ENCODE measurements at places on chromosomes 12 and 14.

- DNase-seq: no peak
These were observed 517.8 kb downstream of the C12orf50 start for GRCh38 chr12:87511371-87511770.

- DNase-seq: peak; percentile 32
These were observed 46.3 kb downstream of the NTS start for GRCh38 chr12:85920324-85920947.

DNA sequence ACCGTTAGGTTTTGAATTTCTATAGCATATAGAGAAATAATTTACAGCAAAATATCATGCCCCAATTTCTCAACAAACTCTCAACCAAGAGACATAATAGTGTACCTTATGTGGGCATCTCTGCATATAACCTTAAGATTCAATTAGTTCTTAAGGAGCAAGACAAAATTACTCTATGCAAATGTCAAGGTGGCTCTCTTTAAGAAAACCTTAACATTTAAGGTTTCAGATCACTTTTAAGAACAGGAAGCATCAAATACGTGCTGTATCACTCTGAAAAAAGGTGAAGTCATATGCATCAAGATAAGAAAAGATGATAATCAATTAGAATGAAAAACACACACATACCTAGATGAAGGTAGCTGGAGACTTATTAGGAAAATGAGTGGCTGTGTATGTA is 728.0 kb downstream of the FLRT2 start:
- no peak for DNase-seq

DNA sequence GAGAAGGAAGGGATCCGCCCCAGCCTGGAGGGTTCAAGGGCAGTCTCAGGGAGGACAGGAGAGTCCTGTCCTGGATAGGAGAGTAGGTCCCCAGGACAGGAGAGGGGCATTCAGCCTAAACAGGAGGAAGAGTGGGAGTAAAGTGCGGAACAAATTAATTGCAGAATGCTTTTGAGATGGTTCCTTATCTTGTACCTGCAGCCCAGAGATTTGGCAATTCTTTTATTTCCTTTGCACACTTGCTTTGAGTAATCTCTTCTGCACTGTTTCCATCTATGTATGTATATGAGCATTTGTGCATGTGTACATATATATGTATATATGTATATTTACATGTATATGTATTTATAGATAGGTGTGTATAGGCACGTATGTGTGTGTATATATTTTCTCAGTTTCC is 22.7 kb downstream of the PLEK2 start:
- DNase-seq: no peak

Measured in NCI-H2171 treated with DMSO at 0.1 percent for 48 hours (cell line).